Vagina (tissue), 2 donors: ENCODE measurements at places on chromosomes 16 and 17. TPM values are rescaled to one million over a fixed set of nuclear protein-coding genes. Genes with fewer than 3 reads are reported as not detected.
A peak's percentile ranks its signal among the peaks of the same experiment; 100 is the strongest.

FBXO31 gene
- 93.3 TPM for total RNA-seq

TNFRSF17 gene
- total RNA-seq = not detected

CHD9 gene
- total RNA-seq = 77.6 TPM

GPRC5B gene
- total RNA-seq = 44.7 TPM

RASL10B gene
- 9.1 TPM for total RNA-seq

PRSS27 gene
- 61.6 TPM for total RNA-seq

B3GNT9 gene
- 12.8 TPM for total RNA-seq

CALB2 gene
- 3.9 TPM for total RNA-seq

NDRG4 gene
- total RNA-seq = 128 TPM

ALOXE3 gene
- total RNA-seq = 1.5 TPM

TSC2 gene
- 78.6 TPM for total RNA-seq

SPNS2 gene
- total RNA-seq = 79.3 TPM

ITGAL gene
- 5.4 TPM for total RNA-seq

HSBP1 gene
- total RNA-seq = 14.2 TPM

PDILT gene
- total RNA-seq = not detected

GRCh38 chr17:66355510-66355909 is 53.1 kb downstream of the PRKCA start:
- H3K4me3 ChIP-seq = no peak overlapping the region
- H3K27ac ChIP-seq = no peak overlapping the region
- peaks cover 33% of the 10 kb centered on the region for H3K4me1 ChIP-seq
- no peaks in the 10 kb centered on the region for H3K27me3 ChIP-seq

DNA sequence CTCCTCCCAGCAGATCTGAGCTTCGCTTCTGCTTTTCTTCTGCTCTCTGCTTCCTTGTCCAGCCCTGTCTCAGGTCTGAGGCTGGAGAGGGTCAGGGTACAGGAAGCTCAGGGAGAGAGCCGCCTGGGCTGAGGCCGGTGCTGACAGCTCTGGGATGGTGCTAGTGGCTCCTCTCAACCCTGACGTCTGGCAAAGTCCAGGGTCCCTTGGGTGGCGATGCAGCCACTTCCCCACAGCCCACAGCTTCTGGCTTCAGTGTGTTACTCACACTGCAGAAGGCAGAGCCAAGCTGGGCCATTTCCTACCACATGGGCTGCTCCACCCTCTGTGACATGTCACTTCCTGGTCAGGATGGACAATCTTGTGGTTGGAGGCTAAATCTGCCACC is at the start of gene CD300C:
Gene CD300C (minus strand): TSS at position 273 of the 388 bp plus-strand sequence. CDS start 333 bp downstream, outside the sequence.
- no peak for DNase-seq
- H3K4me1 ChIP-seq = no peaks in the 10 kb centered on the region
- H3K27ac ChIP-seq = no peak within 1 kb of the TSS
- H3K36me3 ChIP-seq = no peaks in the 10 kb centered on the region
- no peaks in the 10 kb centered on the region for H3K27me3 ChIP-seq

- H3K27ac ChIP-seq = no peak overlapping the region
- H3K4me3 ChIP-seq = no peak overlapping the region
- no peak for DNase-seq
- no peaks in the 10 kb centered on the region for H3K36me3 ChIP-seq
- H3K27me3 ChIP-seq = no peaks in the 10 kb centered on the region
These were observed 39.1 kb downstream of the CENPV start for GRCh38 chr17:16314189-16314588.

- peaks cover 28% of the 10 kb centered on the region for H3K4me1 ChIP-seq
- no peak for DNase-seq
- H3K36me3 ChIP-seq = no peaks in the 10 kb centered on the region
- no peak overlapping the region for H3K27ac ChIP-seq
- no peak overlapping the region for H3K4me3 ChIP-seq
These were observed 3.9 kb upstream of the SPATA32 start for GRCh38 chr17:45265821-45266220.

GRCh38 chr17:77498091-77498741 is 357.4 kb downstream of the SEC14L1 start:
- DNase-seq = no peak
- no peaks in the 10 kb centered on the region for H3K27me3 ChIP-seq
- peaks cover 18% of the 10 kb centered on the region for H3K36me3 ChIP-seq
- peaks cover 10% of the 10 kb centered on the region for H3K4me1 ChIP-seq
- H3K27ac ChIP-seq = no peak overlapping the region

- no peak for DNase-seq
- H3K36me3 ChIP-seq = no peaks in the 10 kb centered on the region
- peaks cover 53% of the 10 kb centered on the region for H3K4me1 ChIP-seq
- peak overlapping the region; percentile 82 for H3K27ac ChIP-seq
- no peaks in the 10 kb centered on the region for H3K27me3 ChIP-seq
These were observed 909 bp upstream of the RSL1D1 start for GRCh38 chr16:11852092-11852809.

GRCh38 chr17:78979780-78980623 is at the start of gene LGALS3BP:
LGALS3BP (minus strand) TSS chr17:78979923; CDS start chr17:78977191, 2,732 bp downstream.
- no peaks in the 10 kb centered on the region for H3K36me3 ChIP-seq
- H3K4me3 ChIP-seq = peak within 1 kb of the TSS; percentile 40
- H3K27ac ChIP-seq = peak within 1 kb of the TSS; percentile 89
- H3K27me3 ChIP-seq = no peaks in the 10 kb centered on the region

DNA sequence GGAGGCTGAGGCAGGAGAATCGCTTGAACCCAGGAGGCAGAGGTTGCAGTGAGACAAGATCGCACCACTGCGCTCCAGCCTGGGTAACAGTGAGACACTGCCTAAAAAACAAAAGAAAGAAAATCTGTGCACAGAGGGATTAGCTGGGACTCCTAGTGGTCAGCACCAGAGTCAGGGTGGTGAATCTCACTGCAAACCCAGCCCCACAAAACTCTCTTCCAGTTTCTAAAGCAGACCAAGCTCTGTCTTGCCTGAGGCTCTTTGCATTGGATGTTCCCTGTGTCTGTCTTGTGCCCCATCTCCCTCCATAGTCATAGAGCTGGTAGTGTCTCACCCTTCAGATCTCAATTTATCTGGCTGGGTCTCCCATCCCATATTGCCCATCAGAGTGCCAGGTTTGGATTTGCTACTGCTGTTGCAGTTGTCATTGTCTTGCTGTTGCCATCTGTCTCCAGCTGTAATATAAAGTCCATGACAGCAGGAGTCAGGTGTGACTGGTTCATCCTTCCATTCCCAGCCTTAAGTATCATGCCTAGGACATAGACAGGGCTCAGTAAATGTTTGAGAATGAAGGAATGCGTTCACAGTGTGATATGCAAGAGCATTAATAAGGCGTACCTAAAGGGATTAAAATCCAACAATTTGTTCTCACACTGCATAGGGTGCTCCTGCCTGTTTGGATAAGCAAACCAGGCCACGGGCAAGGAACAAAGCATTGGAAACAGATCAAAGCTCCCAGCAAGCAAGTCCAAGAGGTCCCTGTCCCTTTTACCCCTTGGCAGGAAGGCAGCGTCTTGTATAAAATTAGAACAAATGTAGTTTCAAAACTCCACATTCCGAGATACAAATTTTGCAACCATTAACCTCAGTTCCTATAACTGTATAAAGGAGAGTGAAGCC is 614.6 kb upstream of the CDH5 start:
- H3K27ac ChIP-seq = no peak overlapping the region
- no peak for DNase-seq
- no peaks in the 10 kb centered on the region for H3K36me3 ChIP-seq
- no peak overlapping the region for H3K4me3 ChIP-seq

DNA sequence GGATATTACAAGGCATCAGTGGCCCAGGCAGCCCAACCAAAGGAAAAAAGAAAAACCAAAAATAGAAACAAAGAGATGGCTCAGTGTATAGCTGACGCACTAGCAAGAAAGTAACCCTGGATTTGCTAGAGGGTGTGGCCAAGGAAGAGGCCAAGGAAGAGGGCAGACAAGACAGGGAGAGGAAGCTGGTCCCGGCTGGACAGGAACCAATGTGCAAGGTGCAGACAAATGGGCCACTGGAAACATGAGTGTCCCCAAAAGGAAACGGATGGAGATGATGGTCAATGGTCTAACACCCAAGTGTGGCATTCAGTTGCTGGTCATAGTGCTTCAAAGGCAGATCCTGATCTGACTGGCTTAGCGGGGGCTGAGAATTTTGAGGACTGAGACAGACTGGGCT is 10.7 kb downstream of the POLR3K start:
- no peaks in the 10 kb centered on the region for H3K27me3 ChIP-seq
- no peaks in the 10 kb centered on the region for H3K36me3 ChIP-seq
- no peak overlapping the region for H3K27ac ChIP-seq
- H3K4me3 ChIP-seq = no peak overlapping the region
- H3K4me1 ChIP-seq = no peaks in the 10 kb centered on the region

- no peaks in the 10 kb centered on the region for H3K4me1 ChIP-seq
- no peaks in the 10 kb centered on the region for H3K36me3 ChIP-seq
These were observed 12.4 kb downstream of the TEX14 start for GRCh38 chr17:58679263-58680037.

GRCh38 chr17:3690094-3690715 is 5.8 kb downstream of the P2RX5 start:
- no peak for DNase-seq
- no peak overlapping the region for H3K4me3 ChIP-seq
- H3K36me3 ChIP-seq = no peaks in the 10 kb centered on the region
- H3K27me3 ChIP-seq = no peaks in the 10 kb centered on the region
- peaks cover 6% of the 10 kb centered on the region for H3K4me1 ChIP-seq
- no peak overlapping the region for H3K27ac ChIP-seq

DNA sequence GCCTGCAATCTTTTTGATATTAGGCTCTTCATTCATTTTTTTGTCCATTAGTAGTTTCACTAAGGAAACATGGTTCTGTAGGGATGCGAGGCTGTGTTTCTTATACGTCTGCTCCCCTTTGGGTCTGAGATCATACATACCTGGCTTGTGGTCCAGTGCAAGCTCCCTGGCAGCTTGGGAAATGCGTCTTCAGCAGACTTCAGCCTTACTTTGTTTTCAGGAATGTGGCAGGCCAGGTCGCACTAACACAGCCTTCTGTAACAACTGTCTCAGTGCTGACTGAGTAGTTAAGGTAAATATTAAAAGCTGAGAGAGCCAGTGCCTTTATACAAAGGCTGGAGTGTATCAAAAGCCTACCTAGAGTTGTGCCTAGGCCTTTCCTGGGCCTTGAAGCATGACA is 970.5 kb upstream of the EEF2KMT start:
- H3K27me3 ChIP-seq = no peaks in the 10 kb centered on the region
- H3K27ac ChIP-seq = no peak overlapping the region
- H3K36me3 ChIP-seq = no peaks in the 10 kb centered on the region

GRCh38 chr17:37787055-37787757 is 42.3 kb upstream of the HNF1B start:
- DNase-seq = no peak
- H3K27ac ChIP-seq = no peak overlapping the region
- no peaks in the 10 kb centered on the region for H3K36me3 ChIP-seq
- H3K27me3 ChIP-seq = no peaks in the 10 kb centered on the region

- no peak for DNase-seq
- no peaks in the 10 kb centered on the region for H3K36me3 ChIP-seq
- no peak overlapping the region for H3K27ac ChIP-seq
- H3K4me3 ChIP-seq = no peak overlapping the region
These were observed 17.3 kb upstream of the ENDOV start for GRCh38 chr17:80397686-80398085.

DNA sequence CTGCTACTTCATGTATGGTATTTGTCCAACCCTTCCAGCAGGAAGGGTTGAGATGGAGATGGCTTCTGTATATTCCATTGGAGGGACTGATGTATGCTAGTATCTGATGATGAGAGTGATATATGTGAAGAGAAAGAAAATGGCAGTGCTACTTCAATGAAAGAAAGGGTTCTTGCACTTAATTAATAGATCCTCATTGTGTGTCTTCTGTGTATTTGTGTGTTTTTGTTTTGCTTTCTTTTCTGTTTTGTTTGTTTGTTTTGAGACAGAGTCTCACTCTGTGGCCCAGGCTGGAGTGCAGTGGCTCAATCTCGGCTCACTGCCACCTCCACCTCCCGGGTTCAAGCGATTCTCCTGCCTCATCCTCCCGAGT is 61.2 kb upstream of the CRYM start:
- no peak for DNase-seq
- H3K27me3 ChIP-seq = no peaks in the 10 kb centered on the region
- no peak overlapping the region for H3K4me3 ChIP-seq
- peaks cover 4% of the 10 kb centered on the region for H3K36me3 ChIP-seq
- H3K27ac ChIP-seq = no peak overlapping the region

- peak; percentile 86 for DNase-seq
- H3K27ac ChIP-seq = no peak overlapping the region
- peaks cover 7% of the 10 kb centered on the region for H3K4me1 ChIP-seq
These were observed 27.9 kb downstream of the NARF start for GRCh38 chr17:82486231-82487094.

GRCh38 chr16:67483150-67483549 is at the start of gene AGRP:
AGRP (minus strand) TSS chr16:67483547; CDS start chr16:67483398, 149 bp downstream.
- H3K27me3 ChIP-seq = no peaks in the 10 kb centered on the region
- DNase-seq = no peak
- no peaks in the 10 kb centered on the region for H3K36me3 ChIP-seq
- H3K4me3 ChIP-seq = peak within 1 kb of the TSS; percentile 84
- H3K4me1 ChIP-seq = peaks cover 38% of the 10 kb centered on the region

DNA sequence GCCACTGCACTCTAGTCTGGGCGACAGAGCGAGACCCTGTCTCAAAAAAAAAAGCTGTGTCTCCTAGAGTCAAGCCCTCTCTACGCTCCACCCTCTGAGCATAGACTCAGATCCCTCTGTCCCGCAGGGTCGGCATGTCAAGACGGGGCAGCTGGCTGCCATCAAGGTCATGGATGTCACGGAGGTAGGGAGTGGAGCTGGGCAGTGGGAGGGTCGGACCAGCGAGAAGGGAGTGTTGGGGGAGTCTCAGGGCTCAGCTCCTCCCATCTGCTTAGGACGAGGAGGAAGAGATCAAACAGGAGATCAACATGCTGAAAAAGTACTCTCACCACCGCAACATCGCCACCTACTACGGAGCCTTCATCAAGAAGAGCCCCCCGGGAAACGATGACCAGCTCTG is 18.5 kb upstream of the C17orf107 start:
- DNase-seq = no peak
- H3K4me1 ChIP-seq = no peaks in the 10 kb centered on the region
- no peak overlapping the region for H3K4me3 ChIP-seq
- H3K27me3 ChIP-seq = no peaks in the 10 kb centered on the region
- H3K36me3 ChIP-seq = peaks cover 35% of the 10 kb centered on the region

DNA sequence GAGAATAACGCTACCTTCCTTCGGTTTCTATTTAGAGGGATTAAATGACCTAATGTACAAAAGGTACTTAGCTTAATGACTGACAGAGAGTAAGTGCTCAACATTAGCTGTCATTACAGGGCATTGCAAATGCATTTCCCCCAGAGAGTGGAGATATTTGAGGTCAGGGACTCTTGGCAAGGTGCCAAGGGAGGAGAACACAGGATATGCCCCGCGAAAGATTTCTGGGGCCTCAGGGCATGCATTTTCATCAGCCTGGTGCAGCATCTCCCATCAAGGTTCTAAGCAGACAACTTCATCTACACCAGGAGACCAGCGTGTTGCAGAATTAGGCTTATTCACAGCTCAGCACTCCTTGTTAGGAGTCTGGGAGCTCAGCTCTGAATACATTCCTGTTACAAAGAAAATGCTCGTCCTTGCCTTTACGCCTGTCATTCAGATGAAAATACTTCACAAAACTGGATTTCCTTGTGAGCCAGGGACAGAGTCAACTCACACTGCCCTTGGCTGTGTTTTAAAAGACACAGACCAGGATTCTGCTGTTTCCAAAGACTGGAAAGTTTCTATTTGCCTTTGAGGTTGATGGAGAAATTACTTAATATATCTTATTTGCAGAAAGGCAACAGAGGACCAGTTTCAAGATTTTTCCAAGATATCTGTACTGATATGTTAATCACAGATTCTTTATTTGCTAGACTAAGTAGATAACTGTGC is 108.2 kb downstream of the VAT1L start:
- no peak overlapping the region for H3K27ac ChIP-seq
- H3K27me3 ChIP-seq = no peaks in the 10 kb centered on the region
- H3K4me1 ChIP-seq = no peaks in the 10 kb centered on the region
- H3K36me3 ChIP-seq = no peaks in the 10 kb centered on the region

- H3K4me3 ChIP-seq = no peak overlapping the region
- H3K36me3 ChIP-seq = no peaks in the 10 kb centered on the region
- peak overlapping the region; percentile 91 for H3K27ac ChIP-seq
- no peak for DNase-seq
These were observed 9.9 kb downstream of the ZDHHC1 start for GRCh38 chr16:67406111-67406971.
